ENCODE measurements at places on chromosomes 2 and 18. TPM values are rescaled to one million over a fixed set of nuclear protein-coding genes. Genes with fewer than 3 reads are reported as not detected.
A peak's percentile ranks its signal among the peaks of the same experiment; 100 is the strongest.

GRCh38 chr2:201546576-201546975 is 95.0 kb downstream of the STRADB start:
- DNase-seq, result no peak
- H3K4me3 ChIP-seq, result no peak overlapping the region
- no peak overlapping the region for H3K27ac ChIP-seq
- H3K36me3 ChIP-seq, result no peaks in the 10 kb centered on the region
- no peaks in the 10 kb centered on the region for H3K4me1 ChIP-seq

GRCh38 chr2:43333656-43334144 is 107.3 kb upstream of the ZFP36L2 start:
- DNase-seq, result no peak
- H3K27ac ChIP-seq, result no peak overlapping the region
- H3K4me1 ChIP-seq, result peaks cover 7% of the 10 kb centered on the region
- H3K27me3 ChIP-seq, result no peaks in the 10 kb centered on the region
- no peak overlapping the region for H3K4me3 ChIP-seq
- H3K36me3 ChIP-seq, result no peaks in the 10 kb centered on the region

OTOF gene
- total RNA-seq, result 0.10 TPM

- peaks cover 7% of the 10 kb centered on the region for H3K4me1 ChIP-seq
- H3K36me3 ChIP-seq, result no peaks in the 10 kb centered on the region
- H3K4me3 ChIP-seq, result no peak overlapping the region
- no peak for DNase-seq
- H3K27ac ChIP-seq, result no peak overlapping the region
Measured at GRCh38 chr2:9654452-9655100, 23.8 kb upstream of the YWHAQ start.

- H3K4me3 ChIP-seq, result no peak overlapping the region
- no peaks in the 10 kb centered on the region for H3K4me1 ChIP-seq
- no peak overlapping the region for H3K27ac ChIP-seq
- no peak for DNase-seq
Measured at GRCh38 chr18:72206814-72207213, 337.3 kb downstream of the CBLN2 start.

PRLH gene
- not detected for total RNA-seq

DNA sequence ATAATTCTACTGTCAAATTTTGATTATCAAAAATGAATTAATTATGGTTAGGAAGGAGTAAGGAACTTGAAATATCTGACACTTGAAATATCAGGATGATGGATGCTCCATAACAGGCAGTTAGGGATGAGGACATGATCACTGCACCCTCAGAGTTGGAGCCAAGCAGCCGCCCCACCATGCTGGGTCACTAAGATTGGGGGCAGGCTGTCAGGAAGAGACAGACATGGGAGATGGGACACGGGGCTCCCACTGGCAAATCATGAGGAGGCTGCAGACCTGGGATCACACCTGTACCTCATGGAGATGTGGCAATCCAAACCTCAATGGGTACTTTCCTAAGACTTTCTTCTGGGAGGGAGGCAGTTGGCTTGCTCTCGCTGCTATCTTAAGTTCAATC is 982.0 kb upstream of the ZEB2 start:
- no peaks in the 10 kb centered on the region for H3K27me3 ChIP-seq
- H3K27ac ChIP-seq, result no peak overlapping the region
- H3K36me3 ChIP-seq, result no peaks in the 10 kb centered on the region
- no peak overlapping the region for H3K4me3 ChIP-seq

GRCh38 chr2:127011796-127012195 is 95.2 kb downstream of the BIN1 start:
- H3K4me1 ChIP-seq, result no peaks in the 10 kb centered on the region
- H3K4me3 ChIP-seq, result no peak overlapping the region
- H3K36me3 ChIP-seq, result no peaks in the 10 kb centered on the region
- DNase-seq, result no peak
- H3K27me3 ChIP-seq, result peaks cover 17% of the 10 kb centered on the region
- H3K27ac ChIP-seq, result no peak overlapping the region

DNA sequence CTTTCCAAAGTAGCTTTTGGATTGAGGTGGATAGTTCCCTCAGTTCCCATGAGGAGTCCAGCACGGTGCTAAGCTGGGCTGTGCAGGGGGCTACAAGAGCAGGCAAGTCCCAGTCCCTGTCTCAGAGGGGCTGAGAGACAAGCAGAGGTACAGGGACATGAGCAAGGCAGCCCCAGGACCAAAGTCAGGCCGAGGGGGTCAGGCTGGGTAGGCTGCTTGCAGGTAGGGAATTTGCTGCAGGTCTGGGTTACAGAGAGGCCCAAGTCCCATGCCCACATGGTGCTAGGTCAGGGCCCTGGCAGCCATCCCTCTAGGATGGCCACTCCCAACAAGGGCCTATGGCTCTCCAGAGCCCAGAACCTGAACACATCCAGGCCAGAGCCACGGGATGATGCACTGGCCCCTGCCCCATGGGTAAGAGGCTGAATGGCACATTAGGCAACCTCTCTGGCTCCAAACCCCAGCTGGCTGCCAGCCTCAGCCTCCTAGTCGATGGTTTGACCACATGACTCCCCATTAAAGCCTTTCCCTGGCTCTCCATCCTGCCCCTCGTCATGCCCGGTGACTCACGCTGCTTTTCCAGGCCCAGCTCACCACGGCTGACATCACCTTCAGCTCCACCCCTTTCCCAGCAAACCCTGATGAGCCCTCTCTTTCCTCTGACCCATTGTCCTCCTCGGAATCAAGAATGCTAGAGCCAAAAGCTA is 83.7 kb downstream of the SDC1 start:
- H3K36me3 ChIP-seq, result no peaks in the 10 kb centered on the region
- DNase-seq, result peak; percentile 59
- H3K27me3 ChIP-seq, result no peaks in the 10 kb centered on the region

SLC4A5 gene
- total RNA-seq, result 0.91 TPM
